Caki2 (cell line): ENCODE measurements at places on chromosomes 4 and X. TPM values are rescaled to one million over a fixed set of nuclear protein-coding genes. Genes with fewer than 3 reads are reported as not detected.

Gene DRP2
- total RNA-seq = 0.24 TPM in 1 of 2 replicates, not detected in the other

Gene GPR143
- 0.49 and 3.8 TPM in 2 replicates for total RNA-seq

Gene RXFP1
- total RNA-seq = not detected in 2 replicates

Gene ZNF674
- 1.2 and 2.4 TPM in 2 replicates for total RNA-seq

Gene TGIF2LX
- not detected in 2 replicates for total RNA-seq
